Stimulated activated CD8-positive, alpha-beta memory T cell treated with anti-CD3 and anti-CD28 coated beads, Interleukin-7, amount 100 ng/mL, for 1 hour (primary cell): ENCODE measurements at places on chromosomes 5 and 9.

DNA sequence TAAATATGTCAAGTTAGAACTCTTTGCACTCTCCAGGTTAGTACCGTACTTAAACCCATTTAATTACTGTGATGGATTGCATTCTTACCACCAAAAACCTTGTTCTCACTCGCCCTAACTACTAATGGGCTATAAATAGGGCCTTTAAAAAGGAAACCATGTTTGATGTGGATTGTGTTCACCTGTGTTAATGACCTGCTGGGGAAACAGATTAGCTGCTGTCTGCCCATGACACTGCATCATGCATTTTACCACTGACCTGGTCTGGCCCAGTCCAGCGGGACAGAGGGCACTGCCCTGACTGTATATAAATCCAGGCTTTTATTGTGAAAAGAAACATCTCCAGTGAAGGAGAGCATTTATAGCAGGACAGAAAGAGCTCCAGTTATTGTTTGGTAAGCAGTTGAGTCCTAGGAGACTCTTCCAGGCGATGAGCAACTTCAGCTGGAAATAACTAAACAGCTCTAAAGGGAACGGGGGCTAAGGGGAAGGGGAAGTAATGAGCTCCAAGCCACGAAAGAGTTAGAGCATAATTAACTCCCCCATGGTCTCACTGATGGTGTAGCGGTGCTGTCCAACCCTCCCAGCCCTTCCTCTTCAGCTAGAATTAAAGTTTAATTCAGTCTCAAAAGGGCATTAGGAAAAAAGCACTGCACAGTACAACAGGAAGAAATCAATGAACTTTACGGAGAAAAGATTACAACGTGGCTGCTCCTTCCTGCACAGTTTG is 303.1 kb downstream of the ENC1 start:
- no peak for DNase-seq

DNA sequence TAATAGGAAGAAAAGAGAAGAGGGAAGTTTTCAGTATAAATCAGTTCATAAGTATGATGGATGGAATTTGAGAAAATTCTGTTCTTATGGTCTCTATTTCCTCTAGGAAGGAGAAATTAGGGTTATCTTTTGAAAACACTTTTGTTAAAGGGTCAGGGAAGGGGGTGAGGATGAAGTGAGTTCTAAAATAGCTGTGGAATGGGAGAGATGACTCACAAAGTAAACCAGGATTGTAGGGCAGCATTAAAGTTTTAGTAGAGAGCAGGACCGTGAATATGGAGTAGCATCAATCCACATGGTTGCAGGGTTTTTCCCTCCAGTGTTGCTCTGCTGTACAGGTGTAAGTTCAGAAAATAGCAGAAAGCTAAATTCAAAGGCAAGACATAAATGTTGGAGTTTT is 32.4 kb downstream of the MUSK start:
- no peak for DNase-seq

DNA sequence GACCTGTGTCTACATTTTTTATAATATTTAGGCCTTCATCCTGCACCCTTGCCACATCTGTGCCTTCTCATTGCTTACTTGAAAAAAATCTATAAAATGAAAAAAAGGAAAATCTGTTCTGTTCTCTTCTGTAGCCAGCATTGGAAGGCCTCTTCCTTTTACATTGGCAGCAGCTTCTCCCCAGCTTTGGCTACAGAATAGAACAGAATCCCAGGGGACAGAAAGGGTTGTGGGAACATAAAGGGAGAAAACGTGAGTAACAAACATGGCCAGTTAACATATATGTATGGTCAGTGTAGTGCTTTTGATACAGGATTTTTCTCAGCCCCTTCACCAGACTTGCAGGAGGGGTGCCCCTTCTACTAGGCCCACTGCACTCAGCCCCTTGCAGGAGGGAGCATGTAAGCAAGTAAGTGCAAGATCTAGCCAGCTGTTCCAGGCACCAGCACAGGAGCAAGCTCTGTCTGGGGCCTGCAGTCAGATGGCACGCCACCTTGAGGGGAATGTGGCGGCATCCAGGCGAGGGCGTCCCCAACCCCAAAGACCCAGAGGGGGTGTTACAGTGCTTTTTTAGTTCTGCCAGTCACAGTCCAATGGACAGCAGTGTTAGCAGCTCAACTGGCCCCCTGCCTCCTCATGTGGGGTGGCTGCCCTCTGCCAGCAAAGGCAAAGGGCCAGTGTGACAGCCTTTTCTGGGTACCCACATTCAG is 330.5 kb upstream of the ZNF462 start:
- no peak for DNase-seq

- DNase-seq = no peak
Measured at GRCh38 chr9:68533678-68534077, 7.0 kb downstream of the TMEM252 start.

- DNase-seq = no peak
Measured at GRCh38 chr5:125045646-125046045, 299.2 kb upstream of the ZNF608 start.
